ENCODE measurements at places on chromosomes 6 and 20. TPM values are rescaled to one million over a fixed set of nuclear protein-coding genes. Genes with fewer than 3 reads are reported as not detected.

The BMP5 gene
- total RNA-seq = not detected

The PROKR2 gene
- not detected for total RNA-seq

The PROCR gene
- total RNA-seq = 104 TPM

DNA sequence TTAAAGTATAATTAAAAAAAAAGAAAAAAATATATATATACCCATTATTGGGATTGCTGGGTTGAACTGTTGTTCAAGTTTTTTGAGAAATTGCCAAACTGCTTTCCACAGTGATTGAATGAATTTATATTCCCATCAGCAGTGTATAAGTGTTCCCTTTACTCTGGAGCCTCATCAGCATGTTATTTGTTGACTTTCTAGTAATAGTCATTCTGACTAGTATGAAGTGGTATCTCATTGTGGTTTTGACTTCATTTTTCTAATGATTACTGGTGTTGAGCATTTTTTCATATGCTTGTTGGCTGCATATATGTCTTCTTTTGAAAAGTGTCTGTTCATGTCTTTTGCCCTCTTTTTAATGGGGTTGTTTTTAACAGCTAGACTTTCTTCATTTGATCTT is 1260.8 kb upstream of the GJE1 start:
- no peak overlapping the region for H3K27ac ChIP-seq
- H3K36me3 ChIP-seq = no peaks in the 10 kb centered on the region
- H3K4me1 ChIP-seq = no peaks in the 10 kb centered on the region
- no peak for DNase-seq

- no peaks in the 10 kb centered on the region for H3K36me3 ChIP-seq
- peak overlapping the region; percentile 40 for H3K27ac ChIP-seq
- no peaks in the 10 kb centered on the region for H3K27me3 ChIP-seq
Measured at GRCh38 chr6:37141281-37142049, 28.5 kb upstream of the PIM1 start.

DNA sequence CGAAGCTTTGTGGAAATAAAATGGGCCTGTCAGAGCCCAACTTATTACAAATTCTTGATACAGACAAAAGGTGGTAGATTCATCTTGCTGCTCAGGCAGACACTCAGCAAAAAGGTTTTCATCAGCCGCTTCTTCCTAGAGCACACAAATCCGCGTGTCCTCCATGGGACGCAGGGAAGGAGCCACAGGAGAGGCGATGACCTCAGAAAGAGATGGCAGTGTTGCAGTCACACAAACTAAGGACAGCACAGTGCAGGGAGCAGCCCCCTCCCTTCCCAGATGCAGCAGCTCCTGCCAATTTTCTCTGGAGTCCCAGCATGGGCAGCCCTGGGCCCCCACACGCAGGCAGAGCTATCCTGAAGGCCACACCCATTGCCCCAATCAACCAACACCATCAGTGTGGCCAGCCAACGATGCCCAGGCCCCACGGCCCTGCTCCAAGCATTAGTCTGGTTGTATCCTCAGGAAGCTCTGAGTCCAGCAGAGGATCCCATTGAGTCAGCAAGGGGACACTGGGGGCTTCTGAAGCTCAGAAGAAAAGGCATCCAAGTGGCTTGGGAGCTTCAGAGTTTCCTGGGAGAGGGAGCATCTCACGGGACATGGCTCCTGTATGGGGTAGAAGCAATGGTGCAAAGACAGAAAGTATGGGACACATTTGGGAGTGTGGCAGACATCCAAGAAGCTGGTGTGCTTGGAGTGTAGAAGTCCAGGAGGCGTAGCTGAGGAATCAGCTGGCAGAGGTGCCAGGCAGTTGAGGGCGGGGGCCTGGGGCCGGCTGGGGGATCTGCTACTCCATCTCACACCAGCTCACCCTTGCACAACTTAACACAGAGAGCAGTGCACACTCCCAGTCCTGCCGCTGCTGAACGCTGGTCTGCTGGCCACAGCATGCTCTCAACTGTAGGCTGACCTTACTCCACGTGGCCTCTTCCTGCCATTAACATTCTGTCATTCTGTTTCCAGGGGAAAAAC is 142.1 kb upstream of the CST7 start:
- no peak overlapping the region for H3K4me3 ChIP-seq
- H3K27ac ChIP-seq = no peak overlapping the region
- H3K4me1 ChIP-seq = no peaks in the 10 kb centered on the region
- H3K36me3 ChIP-seq = no peaks in the 10 kb centered on the region
- no peak for DNase-seq

DNA sequence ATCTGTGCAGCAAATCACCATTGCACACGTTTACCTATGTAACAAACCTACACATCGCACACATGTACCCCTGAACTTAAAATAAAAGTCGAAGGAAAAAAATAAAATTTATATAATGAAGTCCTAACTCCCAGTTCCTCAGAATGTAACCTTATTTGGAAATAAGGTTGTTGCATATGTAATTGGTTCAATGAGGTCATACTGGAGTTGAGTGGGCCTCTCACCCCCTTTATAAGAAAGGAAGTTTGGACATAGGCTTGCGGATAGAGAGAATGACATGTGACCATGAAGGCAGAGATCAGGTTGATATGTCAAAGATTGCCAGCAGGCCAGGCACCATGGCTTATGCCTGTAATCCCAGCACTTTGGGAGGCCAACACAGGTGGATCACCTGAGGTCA is 16.1 kb upstream of the ZBTB22 start:
- DNase-seq = no peak
- no peak overlapping the region for H3K27ac ChIP-seq
- H3K4me1 ChIP-seq = no peaks in the 10 kb centered on the region
- H3K4me3 ChIP-seq = no peak overlapping the region
- no peaks in the 10 kb centered on the region for H3K27me3 ChIP-seq
- H3K36me3 ChIP-seq = no peaks in the 10 kb centered on the region

All from vagina (tissue), 2 donors.